GM20000 (cell line): ENCODE measurements at places on chromosomes 3 and 15.
A peak's percentile ranks its signal among the peaks of the same experiment; 100 is the strongest.

- peak; percentile 10 for DNase-seq
Measured at GRCh38 chr3:20225769-20226168, 39.8 kb upstream of the SGO1 start.

DNA sequence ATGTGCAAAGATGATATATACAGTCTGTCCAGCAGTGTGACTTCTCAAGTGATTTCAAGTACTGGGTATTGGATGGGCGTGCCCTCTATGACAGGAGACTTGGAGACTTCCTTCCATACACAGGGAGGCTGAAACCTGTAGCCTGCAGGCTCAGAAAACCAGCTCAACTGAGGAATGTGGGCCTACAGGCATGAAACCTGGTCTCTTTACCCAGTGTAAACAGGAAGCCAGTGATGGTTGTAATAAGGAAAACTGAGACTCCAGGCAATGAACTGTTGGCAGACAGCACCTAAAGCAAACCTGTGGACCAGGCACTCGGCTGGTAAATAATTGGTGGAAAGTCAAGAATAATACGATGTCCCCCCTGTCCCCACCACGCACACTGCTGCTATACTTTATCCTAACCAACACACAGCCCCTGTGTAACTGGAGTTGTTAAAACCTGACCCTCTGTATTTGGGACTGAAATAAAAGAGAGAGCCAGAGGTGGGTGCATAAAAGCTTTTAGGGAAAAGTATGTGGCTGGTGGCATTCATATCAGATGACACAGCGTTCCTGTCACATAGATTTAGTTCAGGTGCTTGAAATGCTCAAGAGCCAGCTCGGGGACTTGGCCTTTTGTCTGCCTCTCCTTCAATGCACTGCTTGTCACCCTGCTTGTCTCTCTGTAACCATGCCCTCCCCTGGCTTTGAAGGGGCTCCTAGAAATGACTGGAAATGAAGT is 144.7 kb downstream of the TPRG1 start:
- DNase-seq = no peak

- no peak for DNase-seq
Measured at GRCh38 chr15:67165254-67166253, 88.9 kb downstream of the AAGAB start.

DNA sequence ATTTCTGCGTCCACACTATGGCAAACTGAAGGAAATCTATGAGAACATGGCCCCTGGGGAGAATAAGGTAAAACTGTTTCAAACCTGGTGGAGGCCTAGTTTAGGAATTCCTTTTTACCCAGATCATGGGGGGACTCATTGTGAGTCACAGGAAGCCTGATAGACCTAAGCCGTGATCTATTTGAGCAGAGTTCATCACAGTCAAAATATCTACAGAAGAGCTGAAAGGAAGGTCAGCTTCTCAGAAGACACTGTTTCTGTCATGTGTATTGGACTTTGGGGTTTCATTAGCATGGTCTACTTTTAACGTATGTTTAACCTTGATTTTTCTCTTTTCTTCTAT is 1.3 kb downstream of the PSMD2 start:
- no peak for DNase-seq

DNA sequence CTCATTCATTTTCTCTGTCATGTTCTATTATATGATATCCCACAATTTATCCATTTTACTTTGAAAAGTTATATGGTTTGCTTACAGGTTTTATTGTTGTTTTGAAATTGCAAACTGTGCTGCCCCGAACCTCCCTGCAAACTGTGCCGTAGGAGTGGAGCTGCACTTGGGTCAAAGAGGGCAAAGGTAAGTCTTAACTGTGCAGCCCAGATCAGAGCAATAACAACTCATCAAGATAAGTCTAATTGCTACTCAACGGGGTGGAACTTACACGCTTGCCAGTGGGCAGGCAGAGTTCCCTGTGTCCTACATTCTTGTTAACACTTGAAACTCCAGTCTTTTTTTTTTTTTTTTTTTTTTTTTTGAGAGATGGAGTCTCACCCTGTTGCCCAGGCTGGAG is 33.2 kb downstream of the ZDHHC19 start:
- no peak for DNase-seq

- DNase-seq = no peak
Measured at GRCh38 chr15:74245342-74245931, 9.3 kb downstream of the CCDC33 start.

DNA sequence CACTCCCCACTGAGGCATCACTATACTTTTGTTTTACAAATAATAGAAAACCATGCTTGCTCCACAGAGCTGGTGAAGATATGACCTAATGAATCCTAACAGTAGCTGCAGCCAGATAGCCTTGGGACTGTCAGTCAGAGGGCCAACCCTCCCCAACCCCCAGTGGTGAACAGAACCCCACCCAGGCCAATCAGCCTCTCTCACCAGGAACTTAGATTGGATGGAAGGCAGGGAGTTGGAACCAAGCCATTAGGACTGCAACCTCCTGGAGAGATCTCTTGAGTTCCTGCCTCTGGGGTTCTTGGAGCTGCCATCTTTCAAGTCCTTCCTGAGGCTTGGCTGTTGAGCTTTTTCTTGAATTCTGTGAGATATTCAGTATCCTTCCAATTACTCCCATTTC is 3.0 kb upstream of the MRPS22 start:
- DNase-seq = no peak

- DNase-seq = no peak
Measured at GRCh38 chr15:93042691-93043378, 46.2 kb downstream of the RGMA start.

DNA sequence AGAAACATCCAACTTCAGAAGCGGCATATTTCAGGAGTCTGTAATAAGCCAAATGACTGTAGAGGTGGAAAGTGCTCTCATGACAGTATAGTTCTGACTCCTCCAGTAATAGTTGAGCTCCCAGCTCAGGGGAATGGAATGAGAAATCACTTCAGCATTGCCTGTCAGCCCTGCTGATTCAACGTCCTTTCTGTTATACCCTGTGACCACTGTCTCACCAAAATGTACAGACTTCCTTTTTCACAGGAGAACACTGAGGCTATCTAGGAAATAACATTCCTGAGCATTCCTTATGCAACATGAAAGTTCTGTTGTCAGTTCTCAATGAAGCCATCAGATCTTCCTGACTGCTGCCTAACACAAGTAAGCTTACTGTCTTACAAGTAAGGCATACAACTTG is 284.5 kb upstream of the MME start:
- DNase-seq = no peak

GRCh38 chr3:99131876-99132275 is 230.4 kb upstream of the DCBLD2 start:
- DNase-seq = no peak

DNA sequence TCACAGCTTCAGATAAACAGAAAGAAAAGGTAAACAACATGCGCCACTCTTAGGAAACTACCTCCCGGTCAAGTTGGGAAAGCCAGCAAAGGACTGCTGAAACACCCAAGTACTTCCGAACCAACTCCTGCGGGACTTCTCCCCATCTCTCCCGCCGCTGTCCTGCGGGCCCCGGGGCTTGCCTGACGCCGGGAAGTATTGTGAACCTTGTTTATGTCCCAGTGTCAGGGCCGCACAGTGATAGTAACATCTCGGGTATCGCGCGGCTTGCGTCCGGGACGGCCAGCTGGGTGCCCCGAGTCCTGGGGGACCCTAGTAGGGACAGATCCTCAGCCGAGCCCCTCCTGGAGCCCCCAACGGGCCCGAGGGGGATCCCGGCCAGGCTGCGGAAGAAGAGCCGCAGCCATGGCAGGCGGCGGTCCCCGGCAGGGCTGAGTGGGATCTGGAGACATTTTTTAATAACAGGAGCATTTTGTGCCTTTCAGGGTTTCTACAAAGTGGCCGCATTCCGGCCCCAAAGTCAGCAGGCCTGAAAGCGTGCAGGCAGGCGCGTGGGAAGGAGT is 756 bp downstream of the CLPX start:
- peak; percentile 57 for DNase-seq

DNA sequence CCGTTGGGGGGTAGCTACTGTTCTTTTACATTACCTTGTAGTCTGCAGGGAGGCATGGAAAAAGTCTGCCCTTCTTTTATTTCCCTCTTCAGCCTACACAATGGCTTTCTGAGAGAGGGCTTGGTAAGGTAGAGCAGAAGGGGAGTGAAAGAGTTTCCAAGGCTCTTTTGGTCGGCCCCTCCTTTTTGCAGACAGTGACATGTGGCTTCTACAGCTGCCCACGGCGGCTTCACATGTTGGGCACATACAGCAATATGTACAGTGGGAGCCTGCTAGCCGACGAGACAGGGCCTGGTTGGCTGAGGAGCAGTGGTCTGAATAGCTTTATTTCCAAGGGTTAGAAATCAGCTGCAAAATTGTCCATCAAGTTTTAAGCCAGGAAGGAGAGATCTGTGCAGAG is 4.0 kb downstream of the INAFM2 start:
- no peak for DNase-seq

DNA sequence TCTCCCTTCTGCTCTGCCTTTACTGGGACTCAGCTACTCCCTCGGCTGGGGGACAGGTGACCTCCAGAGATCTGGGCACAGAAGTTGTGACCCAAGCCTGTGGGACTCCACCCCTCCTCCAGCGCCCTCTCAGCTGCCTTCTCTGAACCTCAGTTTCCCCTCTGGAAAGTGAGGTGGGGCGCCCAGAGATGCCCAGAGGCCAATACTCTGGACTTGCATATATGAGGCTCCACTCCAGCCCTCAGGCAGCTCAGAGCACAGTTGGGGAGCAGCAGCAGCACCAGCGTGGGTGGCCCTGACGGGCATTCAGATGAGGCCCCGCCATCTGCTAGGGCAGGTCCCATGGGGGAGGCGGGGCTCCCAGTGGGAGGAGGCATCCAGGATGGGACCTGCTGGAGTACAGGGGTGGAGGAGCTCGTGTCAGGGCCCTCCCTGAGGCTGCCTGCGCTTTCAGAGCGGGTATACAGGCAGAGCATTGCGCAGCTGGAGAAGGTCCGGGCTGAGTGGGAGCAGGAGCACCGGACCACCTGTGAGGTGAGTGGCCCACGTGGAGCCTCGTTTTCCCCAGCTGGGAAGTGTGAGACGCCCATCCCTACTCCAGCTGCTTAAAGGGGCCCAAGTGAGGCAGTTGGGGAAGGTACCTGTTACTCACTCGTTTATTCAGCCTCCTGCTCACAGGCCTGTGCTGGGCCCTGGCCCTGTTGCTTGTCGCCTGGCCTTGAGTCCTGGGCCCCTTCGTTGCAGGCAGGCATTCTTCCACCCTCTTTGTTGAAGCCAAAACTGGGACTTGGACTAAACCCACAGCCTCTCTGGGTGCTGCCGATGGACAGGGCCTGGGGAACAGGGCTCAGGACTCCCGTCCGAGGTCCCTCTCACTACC is 35.4 kb downstream of the PSTPIP1 start:
- peak; percentile 19 for DNase-seq

DNA sequence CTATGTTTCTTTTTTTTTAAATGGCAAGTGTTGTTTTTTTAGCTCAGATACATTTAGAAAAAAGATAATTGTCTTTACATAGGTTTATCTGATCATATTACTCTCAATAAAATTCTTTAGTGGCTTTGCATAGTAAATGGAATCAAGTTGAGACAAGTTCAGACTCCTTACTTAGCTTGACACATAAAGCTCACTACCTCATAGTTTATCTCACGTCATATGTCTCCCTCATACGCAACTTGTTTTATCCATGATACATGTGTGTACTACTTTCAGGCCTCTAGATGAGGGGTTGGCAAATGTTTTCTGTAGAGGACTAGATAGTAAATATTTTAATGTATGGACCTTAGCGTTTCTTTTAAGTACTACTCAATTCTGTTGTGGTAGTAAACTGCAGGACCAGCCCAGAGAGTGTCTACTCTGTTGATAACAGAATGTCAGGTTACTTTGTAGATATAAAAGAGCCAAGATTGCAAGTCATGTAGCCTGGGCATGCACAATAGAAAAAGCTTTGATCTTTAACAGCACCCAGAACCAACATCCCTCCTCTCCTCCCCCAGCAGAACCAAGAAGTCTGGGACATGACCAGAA is 28.2 kb upstream of the MGA start:
- no peak for DNase-seq

DNA sequence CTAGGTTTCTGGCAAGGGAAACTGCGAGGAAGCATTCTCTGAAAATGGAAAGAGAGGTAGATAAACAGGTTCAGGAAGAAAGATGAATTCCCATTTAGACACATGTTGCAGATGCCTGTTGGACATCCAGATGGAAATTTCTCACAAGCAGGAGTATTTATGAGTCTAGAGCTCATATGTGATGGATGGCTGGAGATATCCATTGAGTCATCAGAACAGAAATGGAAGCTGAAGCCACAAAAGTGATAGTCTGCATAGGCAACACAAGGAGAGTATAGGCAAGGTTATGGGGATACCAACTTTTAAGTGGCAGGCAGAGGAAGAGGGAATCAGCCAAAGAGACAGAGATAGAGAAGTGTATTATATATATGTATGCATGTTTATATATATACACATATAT is 6.3 kb upstream of the RAMAC start:
- DNase-seq = no peak

DNA sequence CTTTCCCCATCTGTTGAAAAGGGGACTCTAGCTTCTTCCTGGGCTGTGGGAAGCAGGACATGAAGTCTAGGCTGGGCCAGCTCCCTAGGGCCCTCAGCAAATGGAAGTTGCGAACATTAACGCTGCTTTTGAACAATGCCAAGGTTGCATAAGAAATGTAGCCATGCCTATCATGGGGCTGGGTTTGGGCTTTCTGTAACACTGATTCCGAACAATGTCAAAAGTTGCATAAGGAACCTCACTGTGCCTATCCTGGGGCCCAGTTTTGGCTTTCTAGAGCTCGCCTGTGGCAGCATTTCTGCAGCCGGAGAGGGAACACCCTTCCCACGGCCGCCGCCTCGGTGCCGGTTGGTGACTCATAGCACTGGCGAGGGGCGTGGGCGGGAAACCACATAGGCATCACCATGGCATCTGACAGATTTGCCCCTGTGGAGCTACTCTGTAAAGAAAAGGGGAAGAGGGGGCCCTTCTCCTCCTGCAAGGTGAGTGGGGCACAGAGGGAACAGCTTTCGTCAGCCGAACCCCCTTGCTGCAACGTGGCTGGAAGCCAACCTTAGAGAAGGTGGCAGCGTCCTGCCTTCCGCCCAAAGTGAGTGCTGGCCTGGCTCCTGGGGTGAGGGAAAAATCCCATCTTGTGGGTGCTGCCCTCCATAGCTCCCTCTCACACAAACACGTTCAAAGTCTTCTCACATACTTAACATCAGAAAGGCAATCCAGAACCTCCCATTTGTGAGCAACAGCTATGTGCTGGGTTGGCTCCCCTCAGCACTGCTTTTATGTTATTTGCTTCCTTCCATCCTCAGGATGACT is 46.6 kb upstream of the ATP2B2 start:
- DNase-seq = no peak

- no peak for DNase-seq
Measured at GRCh38 chr15:91472316-91472756, 372.3 kb downstream of the SV2B start.

GRCh38 chr3:195150181-195151118 is 120.5 kb downstream of the XXYLT1 start:
- no peak for DNase-seq
